ENCODE measurements at places on chromosomes 7 and 10.

DNA sequence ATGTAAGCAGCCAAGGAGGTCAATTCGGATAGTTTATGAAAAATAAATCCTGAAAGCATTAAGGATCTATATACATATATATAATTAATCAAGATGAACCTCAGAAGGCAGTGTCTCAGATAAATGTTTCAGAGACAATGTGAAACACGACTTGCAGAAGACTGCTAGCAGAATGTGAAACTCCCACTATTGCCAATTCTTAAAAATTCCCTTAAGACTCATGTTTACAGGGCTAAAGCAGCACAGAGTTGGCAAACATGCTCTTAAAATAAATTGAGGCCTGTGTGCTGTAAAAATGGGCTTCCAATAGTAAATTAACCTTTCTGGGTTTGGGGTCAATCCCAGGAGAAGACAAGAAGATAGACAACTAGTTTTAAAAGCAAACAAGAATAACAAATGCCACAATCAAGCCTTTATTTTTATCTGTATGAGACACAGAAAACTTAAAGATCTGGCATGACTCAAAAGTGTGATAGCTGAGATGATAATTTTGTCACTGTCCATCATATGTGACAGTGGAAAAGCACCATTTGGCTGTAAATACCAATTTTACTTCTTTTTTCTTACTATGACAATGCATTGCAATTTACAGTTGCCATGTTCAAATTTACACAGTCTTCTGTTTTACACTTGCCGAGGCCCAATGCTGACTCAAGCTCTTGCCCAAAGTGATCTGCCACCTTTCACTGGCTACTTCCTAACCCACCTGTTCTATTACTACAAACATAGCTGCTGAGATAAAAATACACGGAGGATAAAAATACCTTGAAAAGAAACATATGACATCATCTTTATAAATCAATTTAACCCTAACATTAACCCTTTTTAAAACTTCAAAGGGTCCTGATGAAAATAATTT lies 78.6 kb downstream of the CHCHD3 start:
- no peak for DNase-seq

DNA sequence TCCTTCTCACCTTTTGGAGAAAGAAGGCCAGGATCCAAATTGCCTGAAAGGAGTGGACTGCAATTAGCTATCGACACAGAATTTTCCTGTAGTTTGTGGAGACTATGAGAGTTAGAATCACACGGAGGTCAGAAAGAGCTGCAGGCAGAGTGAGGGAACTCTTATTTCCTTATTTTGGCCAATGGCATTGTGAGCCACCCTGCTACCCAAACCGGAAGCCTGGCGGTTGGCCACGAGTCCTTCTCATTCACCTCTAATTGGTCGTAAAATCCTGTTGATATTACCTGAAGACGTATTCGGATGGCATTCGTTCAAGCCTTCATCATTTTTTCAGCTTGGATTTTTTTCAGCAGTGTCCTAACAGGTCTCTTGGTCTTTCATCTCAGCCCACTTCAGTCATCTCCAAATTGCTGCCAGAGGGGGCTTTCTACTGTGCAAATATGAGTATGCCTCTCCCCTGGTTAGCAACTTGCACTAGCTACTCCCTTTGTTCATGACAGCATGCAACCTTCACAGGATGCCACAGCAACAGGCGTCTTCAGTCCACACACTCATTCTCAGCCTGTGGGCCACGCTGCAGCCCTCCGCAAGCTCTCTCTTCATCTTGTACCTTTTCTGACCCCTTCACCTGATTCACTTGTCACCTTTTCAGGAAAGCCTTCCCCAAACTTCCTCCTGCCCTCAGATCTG lies 66.9 kb downstream of the GATA3 start:
- DNase-seq, result no peak

DNA sequence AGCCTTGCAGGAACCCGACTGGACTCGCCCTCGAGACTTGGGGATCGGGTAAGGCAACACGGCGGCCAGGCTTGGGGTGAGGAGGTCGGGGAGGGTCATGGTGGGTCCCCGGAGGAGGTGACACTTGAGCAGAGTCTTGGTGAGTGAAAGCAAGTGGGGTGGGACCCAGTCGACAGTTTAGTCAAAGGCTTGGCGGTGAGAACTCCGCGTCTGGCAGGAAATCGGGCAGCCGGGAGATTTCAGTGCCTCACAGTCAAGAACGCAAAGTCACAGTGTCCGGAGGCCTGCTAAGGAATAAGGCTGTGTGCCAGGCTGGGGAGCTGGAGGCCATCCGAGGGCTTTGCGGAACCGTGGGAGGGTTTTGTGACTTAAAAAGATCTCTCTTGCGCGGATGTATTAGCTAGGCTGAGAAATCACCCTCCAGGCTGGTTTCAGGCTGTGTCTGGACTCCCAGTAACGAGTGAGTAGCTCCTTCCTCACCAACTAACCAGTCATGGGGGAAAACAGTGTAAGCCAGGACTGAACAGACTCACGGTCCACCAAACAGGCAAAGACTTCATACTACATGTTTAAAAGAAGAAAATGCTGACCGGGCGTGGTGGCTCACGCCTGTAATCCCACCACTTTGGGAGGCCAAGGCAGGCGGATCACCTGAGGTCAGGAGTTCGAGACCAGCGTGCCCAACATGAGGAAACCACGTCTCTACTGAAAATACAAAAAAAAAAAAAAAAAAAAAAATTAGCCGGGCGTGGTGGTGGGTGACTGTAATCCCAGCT lies 613 bp downstream of the AP5Z1 start:
- peak; percentile 31 for DNase-seq

- no peak for DNase-seq
Observed at GRCh38 chr7:116957874-116958273, 4.6 kb downstream of the ST7 start.

GRCh38 chr10:73941300-73941699 lies 30.4 kb downstream of the PLAU start:
- no peak for DNase-seq

- no peak for DNase-seq
Observed at GRCh38 chr7:94618126-94618525, 37.8 kb downstream of the SGCE start.

DNA sequence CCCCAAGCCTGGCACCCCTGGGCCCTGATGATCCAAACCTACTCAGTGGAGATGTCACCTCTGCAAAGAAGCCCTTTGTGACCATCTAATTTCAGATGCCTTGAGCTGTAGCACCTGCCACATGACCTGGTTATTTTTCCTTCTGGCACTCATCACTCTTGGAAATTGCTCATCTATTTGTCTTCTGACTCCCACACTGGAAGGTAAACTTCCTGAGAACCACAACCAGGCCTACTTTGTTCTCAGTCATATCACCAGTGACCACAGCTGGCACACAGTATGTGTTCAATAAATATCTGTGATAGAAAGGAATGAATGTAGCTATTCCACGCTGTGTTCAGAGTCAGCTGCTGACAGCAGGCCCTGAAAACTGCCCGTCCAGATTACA lies 97.1 kb downstream of the SH3PXD2A start:
- DNase-seq, result no peak

DNA sequence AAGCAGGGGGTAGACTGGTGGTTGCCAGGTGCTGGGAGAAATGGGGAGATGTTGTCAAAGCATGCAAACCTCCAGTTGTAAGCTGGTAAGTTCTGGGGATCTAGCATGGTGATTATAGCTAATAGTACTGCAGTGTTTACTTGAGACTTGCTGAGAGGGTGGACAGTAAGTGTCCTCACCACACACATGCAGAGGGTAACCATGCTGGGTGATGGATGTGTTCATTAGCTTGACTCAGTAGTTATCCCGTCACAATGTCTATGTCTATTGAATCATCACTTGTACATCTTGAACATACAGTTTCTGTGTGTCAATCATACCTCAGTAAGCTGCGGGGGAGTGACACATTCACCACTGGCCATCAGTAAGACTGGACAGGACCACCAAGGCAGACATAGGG lies 42.1 kb downstream of the GSDME start:
- DNase-seq, result no peak

GRCh38 chr7:11447106-11447505 lies 384.9 kb downstream of the THSD7A start:
- no peak for DNase-seq

DNA sequence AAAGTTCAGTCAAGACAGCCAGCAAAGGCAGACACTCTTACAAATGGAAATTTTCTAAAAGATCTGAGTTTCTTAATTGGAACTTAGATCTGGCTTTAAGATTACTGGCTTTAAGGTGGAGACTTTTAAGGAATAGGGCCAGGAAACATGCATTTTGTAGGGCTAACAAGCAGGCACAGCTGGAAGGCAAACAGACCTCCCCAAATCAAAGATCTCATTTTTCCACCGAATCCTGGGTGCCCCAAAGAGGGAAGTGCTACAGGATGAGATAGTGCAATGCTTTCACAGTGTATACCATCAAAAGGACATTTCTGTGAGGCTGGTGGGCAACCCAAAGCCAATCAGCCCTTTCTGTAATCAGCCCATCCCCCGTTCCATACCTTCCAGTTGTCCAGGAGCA lies 27.4 kb downstream of the MRPL32 start:
- no peak for DNase-seq

- no peak for DNase-seq
Observed at GRCh38 chr7:143369678-143370651, 7.5 kb upstream of the FAM131B start.

DNA sequence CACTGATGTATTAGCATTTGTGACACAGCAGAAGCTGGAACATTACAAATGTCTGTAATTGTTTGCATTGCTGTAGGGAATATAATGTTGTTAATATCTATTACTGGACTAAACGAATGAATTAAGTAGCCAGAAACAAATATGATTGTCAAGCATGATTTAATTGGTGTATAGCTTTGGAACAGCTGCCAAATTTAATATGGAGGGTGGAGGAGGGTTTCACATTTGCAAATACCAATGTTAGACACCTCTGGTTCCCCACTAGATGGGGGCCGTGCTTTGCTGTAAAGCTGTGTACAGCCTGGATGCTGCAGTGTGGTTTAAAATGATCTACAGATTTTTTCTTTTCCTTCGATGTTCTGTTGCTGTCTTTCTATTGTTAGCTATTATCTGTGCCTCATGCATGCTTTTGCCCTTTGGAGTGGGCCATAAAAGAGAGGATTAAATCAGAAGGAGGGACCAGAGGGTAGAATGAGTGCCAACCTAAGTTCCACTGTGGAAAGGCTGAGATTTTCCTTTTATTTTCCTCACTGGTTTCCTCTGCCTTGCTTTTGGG lies 23.1 kb downstream of the DNAJB9 start:
- no peak for DNase-seq

DNA sequence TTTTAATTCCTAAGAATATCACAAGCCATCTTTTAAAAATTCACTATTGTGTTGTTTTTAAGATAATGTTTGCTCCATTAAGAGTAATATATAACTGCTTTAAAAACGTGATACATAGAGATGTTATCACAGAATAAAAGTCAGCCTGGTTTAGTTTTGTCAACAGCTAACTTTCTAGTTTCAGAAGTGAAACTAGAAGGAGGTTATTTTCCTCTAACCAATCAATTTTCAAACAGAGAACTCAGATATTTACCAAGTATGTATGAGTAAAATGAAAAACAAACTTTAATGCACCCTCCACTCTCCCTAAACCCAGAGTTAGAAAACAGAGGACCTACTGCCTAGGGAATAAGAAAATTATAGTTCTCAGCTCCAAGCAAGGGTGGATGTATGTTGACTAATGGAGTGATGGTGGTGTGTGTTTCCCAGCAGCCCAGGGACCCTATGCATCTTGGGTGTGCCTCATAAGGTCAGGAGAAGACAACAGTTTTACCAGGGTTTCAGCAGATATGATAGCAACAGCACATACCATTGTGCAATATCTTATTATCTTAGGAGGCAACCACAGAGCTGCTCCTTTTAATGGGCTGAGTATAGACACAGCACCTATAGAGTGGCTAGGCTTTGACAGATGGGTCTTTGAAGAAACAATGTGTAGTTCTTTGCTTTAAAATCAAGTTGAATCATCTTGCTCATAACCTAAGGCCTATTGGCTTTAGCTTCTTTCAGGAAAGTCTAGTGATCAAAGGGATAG lies 58.4 kb downstream of the PTPRZ1 start:
- DNase-seq, result no peak

- DNase-seq, result no peak
Observed at GRCh38 chr7:109699661-109700060, 1130.0 kb downstream of the DNAJB9 start.

GRCh38 chr7:149772241-149772955 lies 990 bp downstream of the ZNF467 start:
- no peak for DNase-seq

GRCh38 chr10:30839652-30840051 lies 192.0 kb downstream of the ZNF438 start:
- no peak for DNase-seq

- DNase-seq, result no peak
Observed at GRCh38 chr7:151899513-151900360, 22.8 kb upstream of the PRKAG2 start.

GRCh38 chr7:141590666-141591065 lies 39.5 kb downstream of the AGK start:
- no peak for DNase-seq

DNA sequence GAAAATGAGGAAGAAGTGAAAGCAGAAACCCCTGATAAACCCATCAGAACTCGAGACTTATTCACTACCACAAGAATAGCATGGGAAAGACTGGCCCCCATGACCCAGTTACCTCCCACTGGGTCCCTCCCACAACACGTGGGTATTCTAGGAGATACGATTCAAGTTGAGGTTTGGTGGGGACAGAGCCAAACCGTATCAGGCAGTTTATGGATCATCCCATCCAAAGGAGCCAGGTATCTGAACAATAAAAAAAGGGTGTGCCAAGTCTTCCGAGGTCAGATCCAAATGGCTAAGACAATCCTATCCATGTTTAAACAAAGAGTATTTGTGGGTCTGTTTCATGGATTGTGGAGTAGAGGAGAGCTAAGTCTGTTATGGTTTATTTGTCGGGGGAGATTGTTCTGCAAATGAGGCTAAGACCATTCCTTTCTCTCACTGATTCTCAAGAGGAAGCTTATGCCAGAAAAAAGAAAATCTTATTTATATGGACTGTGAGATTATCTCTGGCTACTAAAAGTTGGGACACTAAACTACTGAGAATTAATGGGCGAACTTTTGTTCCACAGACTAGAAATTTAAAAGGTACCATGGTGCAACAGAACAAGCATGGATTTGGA lies 203.7 kb downstream of the IPMK start:
- DNase-seq, result no peak
